ENCODE measurements at places on chromosomes 13 and 19. TPM values are rescaled to one million over a fixed set of nuclear protein-coding genes. Genes with fewer than 3 reads are reported as not detected.

WIZ gene
- 20.3 TPM for total RNA-seq

CBLC gene
- 0.23 TPM for total RNA-seq

ZNF440 gene
- 19.4 TPM for total RNA-seq

MTUS2 gene
- total RNA-seq = 19.4 TPM

ZNF793 gene
- 44.5 TPM for total RNA-seq

OXGR1 gene
- 3.0 TPM for total RNA-seq

RNF113B gene
- total RNA-seq = not detected

RASIP1 gene
- total RNA-seq = 4.8 TPM

LEUTX gene
- total RNA-seq = not detected

MISP gene
- 0.23 TPM for total RNA-seq

NBEA gene
- total RNA-seq = 171 TPM

EFNB2 gene
- 24.9 TPM for total RNA-seq

KASH5 gene
- not detected for total RNA-seq

CEACAM7 gene
- not detected for total RNA-seq

FXYD3 gene
- total RNA-seq = not detected

MATK gene
- 25.1 TPM for total RNA-seq

PGLYRP2 gene
- not detected for total RNA-seq

IZUMO4 gene
- total RNA-seq = 8.5 TPM

THOP1 gene
- total RNA-seq = 29.3 TPM

PPP6R1 gene
- 23.1 TPM for total RNA-seq

MYO9B gene
- total RNA-seq = 22.1 TPM

F10 gene
- 0.69 TPM for total RNA-seq

ZNF563 gene
- total RNA-seq = 2.3 TPM

FLT3LG gene
- 0.69 TPM for total RNA-seq

SYCN gene
- not detected for total RNA-seq

CHERP gene
- total RNA-seq = 10.1 TPM

VN1R4 gene
- not detected for total RNA-seq

All from diencephalon (tissue), 1 donor.